ENCODE measurements at places on chromosomes 4 and X.

- peak; percentile 57 for DNase-seq
Observed at GRCh38 chr4:10461091-10461849, 4.0 kb upstream of the ZNF518B start.

DNA sequence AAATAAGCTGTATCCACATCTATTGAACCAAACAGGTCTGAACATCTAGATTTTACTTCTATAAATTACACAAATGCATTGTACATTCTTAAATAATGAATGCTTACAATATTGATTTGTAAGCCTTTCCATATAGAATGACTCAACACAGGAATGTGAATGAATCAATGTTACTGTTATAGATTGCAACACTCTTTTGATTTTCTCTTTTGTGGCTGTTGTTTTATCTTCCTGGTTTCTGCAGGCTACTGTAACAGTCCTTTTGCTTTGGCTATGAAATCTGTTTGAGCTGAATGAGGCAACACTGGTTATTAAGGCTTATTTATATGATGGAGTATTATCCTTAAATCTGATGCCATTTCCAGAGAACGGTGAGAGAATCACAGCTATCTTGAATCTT is 49.5 kb downstream of the GPR50 start:
- DNase-seq = no peak

GRCh38 chr4:15370296-15370695 is 57.5 kb upstream of the C1QTNF7 start:
- no peak for DNase-seq

DNA sequence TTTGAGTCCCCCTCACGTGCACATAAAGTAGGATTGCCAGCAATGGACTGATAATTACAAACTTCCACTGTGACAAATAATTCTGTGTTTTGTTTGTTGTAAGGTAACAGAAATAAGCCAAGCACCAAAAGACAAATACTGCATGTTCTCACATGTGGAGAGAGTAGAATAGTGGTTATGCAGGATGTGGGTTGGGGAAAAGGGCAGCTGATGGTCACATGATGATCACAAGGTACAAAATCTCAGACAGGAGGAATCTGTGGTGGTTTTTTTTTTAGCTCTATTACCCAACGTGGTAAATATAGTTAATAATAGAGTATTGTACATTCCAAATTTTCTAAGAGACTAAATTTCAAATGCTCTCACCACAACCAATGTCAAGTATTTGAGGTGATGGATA is 182.3 kb downstream of the BANK1 start:
- no peak for DNase-seq

DNA sequence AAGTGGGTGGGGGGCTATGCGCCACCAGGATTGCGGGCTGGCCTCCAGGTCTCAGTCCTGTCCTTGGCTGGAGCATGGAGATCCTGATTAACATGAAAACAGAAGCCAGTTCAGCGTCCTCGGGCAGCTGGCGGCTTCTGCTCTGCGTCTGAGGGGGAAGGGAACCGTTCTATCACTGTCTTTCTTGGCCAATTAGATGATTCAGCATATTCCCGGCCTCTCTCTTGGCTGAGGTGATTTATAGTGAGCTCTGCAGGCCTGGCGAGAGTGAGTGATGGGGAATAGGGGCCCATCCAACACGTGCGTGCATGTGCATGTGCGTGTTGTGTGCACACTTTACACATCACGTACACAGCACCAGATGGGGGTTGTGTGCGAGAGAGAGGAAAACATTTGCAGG is 145.8 kb upstream of the ATP6AP2 start:
- no peak for DNase-seq

DNA sequence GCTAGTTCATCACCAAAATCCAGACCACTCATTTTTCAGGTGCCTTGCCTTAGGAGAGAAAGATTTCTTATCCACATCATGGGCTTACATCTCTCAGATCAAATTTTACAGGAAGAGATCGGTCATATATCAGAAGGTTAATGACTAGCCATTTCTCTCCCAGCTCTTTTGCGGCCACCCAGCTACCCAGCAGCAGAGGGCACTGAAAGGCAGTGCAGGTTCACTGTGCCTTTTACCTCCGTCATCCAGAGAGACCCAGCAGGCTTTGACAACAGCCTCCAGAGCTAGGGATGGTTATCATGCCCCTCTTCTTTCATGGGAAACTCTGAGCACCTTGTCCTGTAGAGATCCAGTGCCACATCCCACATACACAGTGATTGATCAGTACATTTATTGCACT is 384.8 kb downstream of the AFF2 start:
- DNase-seq = no peak

DNA sequence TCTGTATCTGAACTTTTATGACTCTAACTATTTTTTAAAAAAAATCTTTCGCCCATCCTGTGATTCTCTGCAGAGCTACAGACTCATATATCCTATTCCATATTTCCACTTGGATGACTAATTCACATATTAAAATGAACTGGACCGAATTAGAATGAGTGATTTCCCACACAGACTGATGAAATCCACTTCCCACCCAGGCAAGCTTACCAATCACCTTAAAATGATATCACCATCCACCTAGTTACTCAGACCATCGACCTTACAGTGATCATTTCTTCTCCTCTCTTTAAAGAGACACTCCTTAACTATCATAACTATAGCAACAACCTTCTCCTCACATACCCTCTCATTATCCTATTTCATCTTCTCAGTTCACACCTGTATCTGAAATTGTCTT is 34.1 kb upstream of the GUCY1B1 start:
- DNase-seq = no peak

- DNase-seq = no peak
Observed at GRCh38 chrX:9396930-9397329, 67.9 kb upstream of the TBL1X start.

DNA sequence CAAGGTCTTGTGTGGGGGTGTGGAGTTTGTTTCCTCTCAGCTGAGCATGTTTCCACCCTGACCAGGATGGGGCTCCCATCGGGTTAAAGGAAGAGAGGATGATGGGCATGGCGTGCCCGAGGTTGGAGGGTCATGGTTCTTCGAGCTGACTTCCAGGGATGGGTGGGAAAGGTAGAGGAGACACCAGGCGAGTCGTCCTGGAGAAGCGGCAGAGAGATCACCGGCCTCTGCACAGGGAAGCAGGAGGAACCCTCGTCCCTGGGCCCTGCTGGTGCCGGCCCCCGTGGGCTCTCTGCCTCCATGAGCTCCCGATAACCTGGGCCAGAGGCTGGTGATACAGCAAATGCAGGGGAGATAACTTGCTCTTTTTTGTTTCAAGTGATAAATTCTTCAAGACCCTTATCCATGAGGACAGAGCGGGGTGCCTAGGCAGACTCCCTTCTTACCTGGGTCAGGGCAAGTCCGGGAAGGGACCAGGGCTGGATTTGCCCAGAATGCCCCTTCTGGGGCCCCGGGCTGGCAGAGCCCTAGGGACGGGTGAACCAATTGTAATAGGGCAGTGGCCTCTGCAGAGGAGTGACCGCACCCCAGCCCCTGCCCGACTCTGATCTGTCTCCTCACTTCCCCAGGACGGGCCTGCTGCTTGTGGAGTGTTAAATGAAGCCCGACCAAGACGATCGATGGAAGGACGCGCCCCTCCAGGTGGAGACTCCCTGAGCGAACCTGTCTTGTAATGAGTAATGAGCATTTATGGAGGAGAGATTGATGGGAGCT is 63.0 kb downstream of the CPZ start:
- no peak for DNase-seq

- no peak for DNase-seq
Observed at GRCh38 chr4:173269280-173269679, 64.9 kb downstream of the HMGB2 start.

GRCh38 chr4:139666735-139667281 is 1.2 kb downstream of the MGST2 start:
- no peak for DNase-seq

GRCh38 chr4:126144543-126145237 is 829.9 kb downstream of the FAT4 start:
- DNase-seq = no peak

DNA sequence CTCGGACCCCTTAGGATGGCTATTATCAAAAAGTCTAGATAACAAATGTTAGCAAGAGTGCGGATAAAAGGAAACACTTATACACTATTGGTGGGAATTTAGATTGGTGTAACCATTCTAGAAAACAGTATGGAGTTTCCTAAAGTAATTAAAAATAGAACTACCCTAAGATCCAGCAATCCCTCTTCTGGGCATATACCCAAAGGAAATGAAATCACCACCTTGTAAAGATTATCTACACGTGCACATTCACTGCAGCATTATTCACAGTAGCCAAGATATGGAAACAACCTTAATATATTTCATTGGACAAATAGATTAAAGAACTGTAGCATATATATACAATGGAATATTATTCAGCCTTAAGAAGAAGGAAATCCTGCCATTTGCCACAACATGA is 462.4 kb downstream of the IQCM start:
- no peak for DNase-seq

DNA sequence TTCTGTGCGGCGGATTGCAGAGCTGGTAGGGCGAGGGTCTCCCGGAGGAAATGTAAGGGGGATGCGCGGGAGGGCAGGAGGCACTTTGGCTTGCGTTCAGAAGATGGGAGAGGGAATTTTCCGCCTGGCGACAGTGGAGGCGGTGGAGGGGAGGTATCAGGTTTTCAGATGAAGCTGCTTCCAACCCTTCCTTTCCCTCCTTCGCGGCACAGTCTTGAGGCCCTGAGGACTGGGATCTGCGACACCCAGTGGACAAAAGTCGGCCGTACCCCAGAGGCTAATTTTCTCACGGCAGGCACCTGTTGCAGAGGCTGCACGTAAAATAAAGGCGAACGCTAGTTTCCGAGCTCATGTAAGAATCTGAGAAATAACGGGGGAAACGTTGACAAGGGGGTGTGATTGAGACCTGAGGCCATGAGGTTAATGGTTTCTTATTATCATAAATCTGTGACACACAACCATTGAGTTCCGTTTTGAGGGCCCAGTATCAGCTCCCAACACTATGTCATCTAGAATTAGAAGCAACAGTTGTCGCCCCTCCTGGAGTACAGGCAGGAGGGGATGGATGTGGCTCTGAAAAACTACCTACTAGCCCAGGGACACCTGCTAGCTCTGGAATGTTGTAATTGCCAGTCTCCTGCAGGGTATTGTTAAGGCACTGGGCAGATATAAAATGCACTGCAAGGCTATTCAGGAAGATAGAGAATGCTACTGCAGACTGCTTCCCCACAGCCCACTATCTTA is 1.1 kb downstream of the ZCCHC18 start:
- DNase-seq = no peak

- DNase-seq = no peak
Observed at GRCh38 chr4:89658701-89659024, 178.3 kb downstream of the SNCA start.

GRCh38 chr4:95190751-95191436 is 357.9 kb downstream of the UNC5C start:
- DNase-seq = no peak

DNA sequence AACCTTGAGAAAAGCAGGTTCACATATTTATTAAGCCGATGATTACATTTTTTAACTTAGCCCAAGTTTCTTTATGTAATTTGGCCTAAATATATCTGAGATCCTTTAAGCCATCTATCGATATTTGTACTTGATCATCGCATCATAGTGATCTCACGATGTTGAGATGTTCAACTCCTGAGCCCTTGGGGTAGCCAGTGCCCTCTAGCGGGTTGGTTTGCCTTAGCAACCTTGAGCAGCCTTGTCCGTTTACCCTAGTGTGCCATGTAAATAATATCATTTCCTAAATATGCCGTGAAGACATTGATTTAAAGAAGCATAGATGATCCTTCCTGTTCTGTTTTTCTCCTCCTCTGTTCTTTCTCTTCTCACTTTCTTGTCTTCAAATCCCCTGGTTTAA is 432.2 kb downstream of the RPA4 start:
- DNase-seq = no peak

- DNase-seq = no peak
Observed at GRCh38 chr4:73187325-73187724, 71.3 kb downstream of the ANKRD17 start.

- no peak for DNase-seq
Observed at GRCh38 chrX:73069365-73070035, 9.8 kb downstream of the PABPC1L2A start.

GRCh38 chr4:6469898-6470501 is 2.4 kb downstream of the PPP2R2C start:
- no peak for DNase-seq

DNA sequence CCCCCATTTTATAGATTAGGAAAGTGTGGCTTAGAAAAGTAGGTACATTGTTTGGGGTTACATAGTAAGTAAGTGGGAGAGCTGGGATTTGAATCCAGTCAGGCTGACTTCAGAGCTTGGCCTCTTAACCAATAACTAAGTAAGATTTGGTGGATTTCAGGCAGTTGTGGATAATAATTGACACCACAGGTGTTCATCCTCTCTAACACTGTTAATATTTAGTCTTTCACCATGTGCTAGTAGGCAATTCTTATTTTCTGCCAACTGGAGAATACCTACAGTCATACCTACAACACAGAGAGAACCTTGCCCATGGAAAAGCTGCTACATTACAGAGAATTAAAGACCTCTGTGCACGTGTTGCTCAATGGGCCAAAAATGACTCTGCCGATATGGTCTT is 89.5 kb downstream of the DIAPH2 start:
- DNase-seq = no peak

GRCh38 chr4:48931459-48931858 is 24.9 kb upstream of the OCIAD2 start:
- DNase-seq = no peak

GRCh38 chr4:39427520-39428114 is 20.9 kb downstream of the KLB start:
- no peak for DNase-seq

DNA sequence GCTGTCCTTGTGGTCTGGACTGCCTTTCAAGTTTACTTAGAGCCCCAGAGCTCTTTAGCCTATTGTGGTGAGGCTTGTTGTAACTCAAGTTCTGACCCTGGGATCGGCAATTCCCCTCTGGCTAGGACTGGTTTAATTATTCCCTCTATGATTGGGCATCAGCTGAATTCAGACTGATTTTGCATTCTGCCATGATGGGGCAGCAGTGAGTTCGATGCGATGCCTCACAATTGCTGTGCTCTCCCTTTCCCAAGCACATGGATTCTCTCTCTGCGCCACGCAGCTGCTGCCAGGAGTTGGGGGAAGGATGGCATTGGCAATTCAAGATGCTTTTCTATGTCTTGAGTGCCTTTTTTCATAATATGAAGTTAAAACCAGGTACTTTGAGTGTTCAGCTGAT is 327.8 kb upstream of the CXorf51B start:
- DNase-seq = no peak

- DNase-seq = no peak
Observed at GRCh38 chr4:119025916-119026661, 109.5 kb upstream of the MYOZ2 start.

- no peak for DNase-seq
Observed at GRCh38 chr4:27692868-27693634, 832.4 kb downstream of the STIM2 start.

DNA sequence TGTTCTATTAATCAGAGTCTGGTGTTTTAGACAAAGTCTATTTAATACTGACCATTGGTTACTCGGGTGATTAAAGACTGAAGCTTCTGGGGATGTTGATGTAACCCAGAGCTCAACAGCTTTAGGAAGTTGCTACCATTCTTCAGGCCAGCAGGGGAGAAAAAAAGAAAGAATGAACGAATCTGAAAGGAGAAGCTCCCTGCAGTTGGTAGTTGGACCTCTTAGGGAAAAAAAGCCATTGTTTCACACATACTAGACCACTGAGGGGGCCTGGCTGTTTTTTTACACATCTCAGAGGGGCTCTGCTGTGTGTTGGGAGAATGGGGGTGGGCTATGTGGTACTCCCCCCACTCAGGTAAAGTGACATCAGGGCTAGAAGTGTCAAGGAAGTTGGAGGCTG is 378.9 kb downstream of the KCNIP4 start:
- DNase-seq = no peak

- no peak for DNase-seq
Observed at GRCh38 chrX:118978451-118978850, 4.0 kb downstream of the LONRF3 start.
